NCI-H2081 (cell line): ENCODE measurements at places on chromosomes 2 and 18.

- DNase-seq = no peak
Measured at GRCh38 chr2:144701259-144701658, 181.3 kb upstream of the ZEB2 start.

DNA sequence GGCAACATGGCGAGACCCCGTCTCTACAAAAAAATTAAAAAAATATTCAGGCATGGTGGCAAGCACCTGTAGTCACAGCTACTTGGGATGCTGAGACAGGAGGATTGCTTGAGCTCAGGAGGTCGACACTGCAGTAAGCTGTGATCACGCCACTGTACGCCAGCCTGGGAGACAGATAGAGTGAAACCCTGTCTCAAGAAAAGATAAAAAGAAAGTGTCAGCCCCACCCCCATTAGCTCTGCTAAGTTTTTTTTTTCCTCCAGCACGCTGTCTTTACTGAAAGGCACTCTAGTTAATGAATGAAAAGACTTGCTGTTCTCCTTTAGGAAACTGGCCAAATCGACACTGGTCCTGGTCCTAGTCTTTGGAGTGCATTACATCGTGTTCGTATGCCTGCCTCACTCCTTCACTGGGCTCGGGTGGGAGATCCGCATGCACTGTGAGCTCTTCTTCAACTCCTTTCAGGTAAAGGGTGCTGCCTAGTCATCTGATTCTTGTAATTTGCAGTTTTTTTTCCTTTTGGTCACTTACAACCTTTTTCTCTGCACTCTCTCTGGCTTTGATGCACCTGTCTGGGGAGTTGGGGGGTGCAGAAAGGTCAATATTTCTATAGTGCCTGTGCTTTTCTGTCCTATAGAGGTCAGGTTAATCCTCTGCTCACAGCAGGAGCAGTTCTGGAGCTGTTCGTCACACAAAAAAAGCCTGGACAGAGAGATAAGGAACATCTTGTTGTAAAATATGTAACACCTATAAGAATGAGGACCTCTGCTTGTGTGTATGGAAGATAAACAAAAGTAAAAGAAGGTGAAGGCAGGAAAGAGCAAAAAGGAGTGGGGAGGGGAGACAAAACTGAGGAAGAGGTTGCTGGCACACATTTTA, 82.3 kb downstream of the PTH2R start:
- DNase-seq = no peak

GRCh38 chr2:15492773-15493325, 68.3 kb downstream of the NBAS start:
- no peak for DNase-seq

DNA sequence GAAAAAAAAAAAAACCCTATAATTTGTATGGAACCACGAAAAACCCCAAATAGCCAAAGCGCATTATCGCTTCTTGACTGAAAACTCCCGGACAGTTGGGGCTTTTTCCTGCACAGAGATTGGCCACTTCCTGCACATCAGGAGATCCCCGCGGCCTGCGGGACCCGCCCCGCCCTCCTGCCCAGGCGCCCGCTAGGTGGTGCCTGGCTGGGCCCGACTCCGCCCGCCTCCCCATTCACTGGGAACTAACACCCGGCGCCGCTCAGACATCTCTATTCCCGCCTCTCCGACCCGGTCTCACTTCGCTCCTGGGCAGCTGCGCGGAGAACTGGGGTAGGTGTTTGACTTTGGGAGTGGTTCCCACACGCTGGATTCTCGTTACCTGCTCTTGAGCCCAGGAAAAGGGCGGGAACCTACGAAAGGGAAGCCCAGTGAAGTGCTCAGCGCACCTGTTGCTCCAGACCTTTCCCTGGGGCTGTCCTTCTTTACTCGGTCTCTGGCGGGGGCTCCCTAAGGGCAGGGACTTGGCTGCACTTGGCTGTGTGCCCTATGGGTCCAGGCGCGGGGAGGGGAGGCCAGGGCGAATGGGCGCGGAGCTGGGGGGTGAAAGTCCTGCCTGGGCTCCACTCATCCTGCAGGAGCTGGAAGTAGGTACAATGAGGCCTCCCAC, at the start of gene HMSD:
Gene HMSD (plus strand): TSS at position 234 of the 670 bp plus-strand sequence. CDS start 4,155 bp downstream, outside the sequence.
- peak; percentile 68 for DNase-seq

DNA sequence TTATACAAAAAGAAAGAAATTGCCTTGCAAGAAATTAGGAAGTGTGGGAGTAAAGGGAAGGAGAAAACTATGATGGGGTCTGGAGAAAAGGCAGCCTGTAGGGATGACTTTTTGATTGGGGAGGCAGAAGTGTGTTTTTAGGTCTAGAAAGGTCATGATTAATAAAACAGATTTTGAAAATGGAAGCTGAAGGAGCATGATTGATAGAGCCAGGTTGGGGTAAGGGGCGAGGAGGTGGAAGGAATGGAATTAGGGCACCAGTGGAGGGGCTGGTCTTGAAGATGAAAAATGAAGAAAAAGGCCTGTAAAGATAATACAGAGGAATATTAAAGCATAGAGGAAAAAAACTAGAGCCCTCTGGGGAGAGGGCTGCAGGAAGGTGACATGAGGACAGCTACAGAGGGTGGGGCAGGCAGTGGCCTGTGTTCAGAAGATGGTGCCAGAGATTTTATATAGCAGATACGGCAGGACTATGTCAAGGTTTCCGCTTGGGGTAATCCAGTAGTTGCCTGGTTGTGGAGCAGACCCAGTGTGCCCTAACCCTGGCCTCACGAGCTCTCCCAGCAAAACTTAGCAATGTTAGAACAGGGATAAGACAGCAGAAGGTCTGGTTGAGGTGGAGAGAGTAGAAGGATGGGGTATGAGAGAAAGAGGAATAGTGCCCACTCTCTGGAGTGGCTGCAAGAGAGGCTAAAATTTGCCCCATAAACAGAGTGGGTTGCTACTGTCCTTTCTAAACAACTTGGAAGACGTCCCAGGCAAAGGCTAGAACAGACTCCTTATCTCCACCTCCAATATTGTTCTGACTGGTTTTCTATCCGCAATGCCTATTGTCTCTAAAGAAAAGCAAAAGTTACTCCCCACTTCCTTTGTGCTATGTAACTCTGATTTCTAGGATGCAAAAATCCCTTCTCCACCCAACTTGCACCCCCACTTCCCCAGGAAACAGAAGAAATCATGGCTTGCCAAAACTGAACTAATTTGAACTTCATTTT, 287.3 kb downstream of the AGPS start:
- DNase-seq = no peak
